ENCODE measurements at places on chromosomes 2 and 18.

DNA sequence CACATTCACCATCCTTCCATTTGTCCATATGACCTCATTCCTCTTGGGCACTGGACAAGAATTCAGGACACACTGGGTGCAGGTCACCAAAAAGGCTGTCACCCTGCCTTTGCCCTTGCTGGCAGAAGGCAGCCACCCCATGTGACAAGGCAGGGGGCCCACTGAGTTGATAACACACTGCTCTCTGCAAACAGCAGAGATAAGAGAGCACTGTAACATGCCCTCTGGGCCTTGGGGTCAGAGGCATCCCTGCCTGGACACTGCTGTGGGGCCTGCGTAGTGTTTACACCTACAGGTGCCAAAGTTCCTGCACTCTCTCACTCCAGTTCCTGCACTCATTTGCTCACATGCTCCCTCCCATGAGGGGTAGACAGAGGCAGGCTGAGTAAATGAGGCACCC is 344.7 kb upstream of the TCF4 start:
- no peak for DNase-seq

DNA sequence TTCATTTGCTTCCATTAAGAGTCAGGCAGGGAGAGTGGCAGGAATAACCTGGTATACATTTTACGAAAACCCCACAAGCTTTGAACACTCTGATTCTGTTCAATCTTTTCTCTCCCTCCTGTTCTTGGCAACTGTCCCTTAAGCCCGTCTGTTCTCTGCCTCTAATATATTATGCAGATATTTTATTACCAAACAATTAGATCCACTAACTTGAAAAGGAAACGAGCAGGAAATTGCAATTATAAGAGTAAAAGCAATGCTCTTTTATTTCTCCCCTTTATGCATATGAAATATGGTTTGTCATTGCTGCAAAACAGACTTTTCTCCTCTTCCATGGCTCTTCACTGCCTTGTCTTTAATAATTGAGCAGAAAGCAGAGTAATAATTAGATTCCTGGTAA is 149.1 kb upstream of the CELF4 start:
- no peak for DNase-seq

DNA sequence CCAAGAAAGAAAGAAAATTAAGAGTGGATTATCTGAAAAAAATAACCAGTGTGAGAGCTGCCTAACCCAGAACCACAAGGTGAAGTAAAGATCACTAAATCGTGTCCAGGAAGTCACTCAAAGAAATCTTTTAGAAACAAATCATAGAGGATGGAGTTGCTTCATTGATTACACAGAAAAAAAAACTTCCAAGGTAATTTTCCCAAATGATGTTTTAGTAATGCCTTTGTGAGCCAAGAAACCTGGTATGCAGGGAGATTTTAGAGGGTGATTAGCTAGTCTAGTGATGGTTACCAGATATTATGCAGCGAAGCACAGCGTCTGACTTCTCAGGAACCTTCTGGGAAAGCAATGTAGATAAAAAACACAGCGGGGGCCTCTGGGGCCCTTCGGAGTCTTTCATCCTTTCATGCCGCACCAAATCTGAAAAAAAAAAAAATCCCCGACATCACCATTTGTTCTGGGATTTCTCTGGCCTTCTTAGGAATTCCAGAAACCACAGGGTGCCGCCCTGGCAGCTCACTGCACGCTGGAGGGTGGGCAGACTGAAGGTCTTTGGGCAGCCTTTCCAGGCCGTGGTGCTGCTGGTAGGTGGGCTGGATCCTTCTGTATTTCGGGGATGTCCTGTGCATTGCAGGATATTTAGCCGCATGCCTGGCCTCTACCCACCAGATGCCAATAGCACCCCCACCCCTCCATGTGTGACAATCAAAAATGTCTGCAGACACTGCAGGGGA is 17.3 kb downstream of the ALPK2 start:
- DNase-seq: peak; percentile 71

DNA sequence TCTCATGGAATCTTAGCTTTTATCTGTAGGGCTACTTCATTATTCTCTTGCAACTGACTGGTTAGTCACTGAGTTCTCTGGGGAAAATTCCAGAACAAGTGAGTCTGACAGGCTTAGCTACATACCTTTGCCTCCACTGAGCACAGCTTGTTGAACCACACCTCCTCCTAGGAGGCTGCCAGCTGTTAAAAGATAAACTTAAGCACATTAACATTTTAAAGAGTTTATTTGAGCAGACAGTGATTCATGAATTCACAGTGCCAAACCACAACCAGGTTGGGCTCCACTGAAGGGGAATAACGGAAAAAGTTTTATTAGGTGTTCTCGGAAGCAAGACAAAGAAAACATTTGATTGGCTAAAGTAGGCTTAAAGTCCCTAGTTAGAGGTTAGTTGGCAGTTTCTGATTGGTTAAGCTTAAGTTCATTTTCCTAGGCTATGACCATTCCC is 12.5 kb upstream of the SLC38A11 start:
- DNase-seq: peak; percentile 55

- DNase-seq: no peak
Measured at GRCh38 chr18:56175330-56176001, 462.9 kb downstream of the TXNL1 start.

- DNase-seq: no peak
Measured at GRCh38 chr2:159131267-159131913, 155.1 kb downstream of the WDSUB1 start.

DNA sequence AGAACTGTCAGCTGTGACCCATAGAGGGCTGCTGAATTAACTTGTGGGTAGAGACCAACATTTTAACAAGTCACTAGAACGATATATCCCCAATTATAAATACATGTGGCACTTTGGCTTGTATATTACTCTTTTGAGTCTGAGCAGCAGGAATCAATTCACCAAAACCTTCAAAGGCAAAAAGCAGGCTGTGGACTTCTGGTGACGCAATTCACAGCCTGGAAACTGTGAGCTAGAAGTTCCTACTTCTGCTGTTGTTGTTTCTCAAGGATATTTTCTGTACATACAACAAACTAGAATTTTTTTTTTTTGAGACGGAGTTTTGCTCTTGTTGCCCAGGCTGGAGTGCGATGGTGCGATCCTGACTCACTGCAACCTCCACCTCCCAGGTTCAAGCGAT is 37.3 kb downstream of the PTCD3 start:
- no peak for DNase-seq

DNA sequence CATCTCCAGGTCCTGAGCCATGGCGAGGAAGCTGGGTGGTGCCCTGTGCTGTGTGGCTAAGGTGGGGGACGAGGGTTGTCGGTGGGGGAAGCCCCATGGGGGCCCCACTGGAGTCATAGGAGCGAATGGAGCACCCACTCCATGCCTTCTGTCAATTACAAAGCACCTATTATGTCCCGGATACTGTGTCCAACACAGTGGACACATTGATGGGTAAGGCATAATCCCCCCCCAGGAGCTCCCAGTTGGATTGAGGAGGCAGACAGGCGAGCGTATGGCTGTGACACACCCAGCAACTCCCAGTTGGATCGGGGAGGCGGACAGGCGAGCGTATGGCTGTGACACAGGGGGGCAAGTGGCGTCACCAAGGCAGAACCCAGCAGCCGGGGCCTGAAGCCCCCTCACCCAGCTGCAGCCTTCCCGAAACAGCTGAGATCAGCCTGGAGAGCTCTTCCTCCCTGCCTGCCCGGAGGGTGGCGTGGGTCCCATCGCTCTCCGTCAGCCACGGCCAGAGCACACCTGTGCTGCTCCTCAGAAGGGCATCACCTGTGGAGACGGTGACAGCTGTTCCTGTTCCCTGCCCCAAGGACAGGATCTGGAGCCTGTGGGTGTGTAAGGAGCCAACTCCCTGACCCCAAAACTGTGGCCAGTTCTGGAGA is 69.6 kb downstream of the HPCAL1 start:
- DNase-seq: no peak

DNA sequence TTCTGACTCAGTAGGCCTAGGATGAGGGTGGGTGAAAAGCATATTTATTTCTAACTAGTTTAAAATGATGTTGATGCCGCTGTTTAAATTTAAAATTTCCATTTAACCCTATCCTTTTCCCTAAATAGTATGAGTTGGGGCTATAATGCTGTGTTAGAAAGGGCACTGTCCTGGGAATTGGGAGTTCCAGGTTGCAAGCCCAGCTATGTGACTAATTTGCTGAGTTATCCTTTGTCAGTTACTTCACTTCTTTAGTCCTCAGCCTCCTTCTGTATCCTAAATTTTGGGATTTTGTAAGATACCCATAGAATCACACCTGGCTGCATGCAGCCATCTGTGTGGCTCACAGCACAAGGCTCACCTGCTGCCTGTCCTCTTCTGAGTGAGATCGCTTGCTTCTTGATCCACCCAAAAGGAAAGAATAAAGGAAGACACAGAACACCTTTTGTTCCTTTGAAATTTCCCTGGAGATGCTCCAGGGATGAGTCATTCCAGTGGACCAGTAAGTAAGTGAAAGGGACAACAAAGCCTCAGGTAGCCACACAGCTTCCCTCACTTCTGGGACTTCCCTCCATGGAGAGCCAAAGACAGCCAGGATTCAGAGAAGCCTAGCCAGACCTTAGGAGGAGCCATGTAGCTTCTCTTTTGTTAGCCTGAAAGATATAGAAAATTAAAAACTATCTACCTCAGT is 97.2 kb downstream of the DTNA start:
- no peak for DNase-seq

GRCh38 chr2:120859128-120859527 is 123.5 kb downstream of the GLI2 start:
- no peak for DNase-seq
